ENCODE measurements at places on chromosomes 12 and 14.

DNA sequence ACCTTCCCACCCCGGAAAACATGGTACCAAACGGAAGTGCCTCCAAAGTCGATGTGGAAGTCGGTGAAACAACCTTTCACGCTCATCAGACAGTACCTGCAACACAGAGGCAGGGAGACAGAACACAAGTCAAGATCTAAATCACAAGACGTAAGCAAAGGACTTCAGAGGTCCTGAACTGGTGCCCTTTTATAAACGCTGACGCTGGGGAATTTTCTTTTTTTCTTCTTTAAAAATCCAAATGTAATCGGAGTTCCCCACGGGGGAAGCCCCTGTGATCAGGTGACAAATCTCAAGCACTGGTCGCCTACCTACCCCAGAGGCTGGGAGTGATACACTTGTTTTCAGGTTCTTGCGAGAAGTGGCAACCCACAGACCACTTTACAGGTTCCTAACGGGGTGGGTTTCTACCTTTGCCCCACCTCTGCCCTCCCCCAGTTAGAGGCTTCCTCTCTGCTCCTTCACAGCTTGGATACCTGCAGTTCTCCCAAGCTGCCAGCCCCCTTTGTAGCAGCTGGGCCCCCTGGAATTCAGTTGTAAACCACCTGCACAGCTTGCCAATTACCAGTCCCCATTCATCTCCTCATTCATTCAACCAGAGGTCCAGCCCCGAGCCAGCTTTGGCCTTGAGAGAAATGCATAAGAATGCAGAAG lies 46.2 kb downstream of the KDM2B start:
- peak; percentile 31 for DNase-seq

DNA sequence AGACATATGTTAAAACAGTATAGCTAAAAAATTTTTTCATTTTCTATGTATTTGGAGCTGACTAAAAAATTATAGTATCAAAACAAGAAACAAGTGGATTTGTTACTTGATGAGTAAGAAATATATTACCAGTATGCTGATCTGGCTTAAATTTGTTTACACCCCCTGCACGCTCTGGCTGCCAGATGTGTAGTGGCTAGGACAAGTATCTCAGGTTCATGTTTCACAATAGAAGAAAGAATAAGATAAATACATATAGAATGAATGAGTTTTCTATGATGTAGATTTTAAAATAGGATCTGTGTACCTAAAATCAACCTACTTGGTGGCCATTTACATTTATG lies 13.1 kb downstream of the NAA30 start:
- DNase-seq = no peak

DNA sequence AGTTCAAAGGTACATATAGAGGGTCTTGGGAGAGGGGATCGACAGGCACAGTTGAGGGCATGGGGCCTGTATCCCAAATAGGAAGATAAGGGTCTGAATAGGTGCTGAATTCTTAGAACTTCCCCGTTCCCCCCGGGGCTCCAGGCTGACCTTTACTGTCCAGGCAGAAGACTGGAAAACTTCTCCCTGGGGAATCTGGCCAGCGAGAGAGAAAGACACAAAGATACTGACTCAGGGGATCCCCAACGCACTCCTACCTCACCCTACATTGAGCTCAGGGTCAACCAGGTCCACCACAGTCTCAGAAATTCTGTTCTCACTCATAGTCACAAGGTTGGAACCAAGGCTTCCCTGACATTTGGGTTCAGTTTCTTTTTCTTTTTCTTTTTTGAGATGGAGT lies 46.2 kb downstream of the ACACB start:
- no peak for DNase-seq

DNA sequence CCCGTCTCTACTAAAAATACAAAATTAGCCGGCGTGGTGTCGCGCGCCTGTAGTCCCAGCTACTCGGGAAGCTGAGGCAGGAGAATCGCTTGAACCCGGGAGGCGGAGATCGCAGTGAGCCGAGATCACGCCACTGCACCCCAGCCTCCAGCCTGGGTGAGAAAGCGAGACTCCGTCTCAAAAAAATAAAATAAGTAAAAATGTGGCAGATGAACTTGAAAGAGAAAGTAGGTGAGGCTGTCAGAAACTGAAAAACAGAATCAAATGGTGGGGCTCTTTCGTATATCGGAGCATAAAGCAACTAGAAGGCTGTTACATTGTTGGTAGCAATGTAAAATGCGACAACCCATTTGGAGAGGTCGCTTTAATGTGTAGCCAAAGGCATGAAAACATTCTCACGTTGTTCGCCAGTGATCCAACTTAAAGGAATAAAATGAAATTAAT lies 767 bp upstream of the CCNT1 start:
- no peak for DNase-seq

- DNase-seq = no peak
Measured at GRCh38 chr14:93032421-93032936, 83.2 kb downstream of the ITPK1 start.

- DNase-seq = no peak
Measured at GRCh38 chr12:15584366-15585041, 204.7 kb downstream of the EPS8 start.

GRCh38 chr14:93105362-93105761 lies 10.4 kb downstream of the ITPK1 start:
- no peak for DNase-seq

- DNase-seq = no peak
Measured at GRCh38 chr12:131415781-131416180, 295.1 kb upstream of the SFSWAP start.

- no peak for DNase-seq
Measured at GRCh38 chr12:20305470-20305869, 62.9 kb upstream of the PDE3A start.

DNA sequence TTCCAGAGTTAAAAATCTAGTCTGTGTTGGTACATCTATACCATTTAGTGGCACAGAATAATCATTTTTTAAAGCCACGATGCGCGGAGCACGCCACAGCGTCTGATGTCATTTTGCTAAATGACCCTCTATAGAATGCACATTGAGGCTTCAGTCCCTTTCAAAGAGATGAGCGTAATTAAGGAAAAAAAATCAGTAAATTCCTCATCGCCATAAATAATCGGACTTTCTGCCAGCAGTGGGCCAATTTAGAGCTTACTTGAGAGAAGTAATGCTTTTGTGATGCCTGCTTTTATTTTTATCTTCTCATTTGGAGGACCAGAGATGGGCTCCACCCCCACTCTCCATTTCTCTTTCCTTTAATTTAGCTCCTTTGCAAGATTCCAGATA lies 4.0 kb downstream of the ASCL1 start:
- DNase-seq = no peak

DNA sequence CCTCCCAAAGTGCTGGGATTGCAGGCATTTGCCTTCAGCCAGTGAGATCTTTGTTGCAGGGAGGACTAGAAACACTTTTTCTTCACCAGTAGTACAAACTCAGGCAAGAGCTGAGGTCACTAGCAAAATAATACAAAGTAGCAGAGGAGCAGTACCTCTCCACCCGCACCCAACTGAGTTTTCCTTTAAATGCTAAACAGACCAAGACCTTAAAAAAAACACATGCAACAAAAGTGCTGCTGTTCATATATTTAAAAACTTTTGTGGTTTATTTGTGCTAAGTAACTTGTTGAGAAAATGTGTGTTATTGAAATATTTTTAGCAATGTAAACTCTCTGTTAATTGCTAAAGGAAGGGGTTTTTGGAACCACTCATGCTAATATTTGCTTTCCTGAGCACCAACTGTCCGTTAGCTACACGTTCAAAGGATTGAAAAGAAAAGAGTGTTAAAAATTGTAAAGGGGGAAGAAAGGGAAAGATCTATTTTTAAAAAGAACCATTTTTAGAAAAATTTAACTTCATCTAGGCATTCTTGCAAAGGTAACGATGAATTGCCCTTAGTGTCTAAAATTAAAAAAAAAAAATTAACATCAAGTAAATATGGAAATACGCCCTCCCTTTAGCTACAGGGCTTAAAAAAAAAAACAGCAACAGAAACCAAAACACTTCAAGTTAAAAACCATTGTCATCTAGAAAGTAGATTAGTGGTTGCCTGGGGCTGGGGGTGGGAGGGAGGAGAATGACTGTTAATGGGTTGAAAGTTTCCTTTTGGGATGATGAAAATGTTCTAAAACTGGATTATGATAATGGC lies 114.0 kb upstream of the KRAS start:
- DNase-seq = no peak

Data from stimulated activated CD4-positive, alpha-beta T cell treated with anti-CD3 and anti-CD28 coated beads, Interleukin-1b, Interleukin-23, amount 100 ng/mL, for 4 hours (primary cell).